ENCODE measurements at places on chromosomes 2 and 18.

DNA sequence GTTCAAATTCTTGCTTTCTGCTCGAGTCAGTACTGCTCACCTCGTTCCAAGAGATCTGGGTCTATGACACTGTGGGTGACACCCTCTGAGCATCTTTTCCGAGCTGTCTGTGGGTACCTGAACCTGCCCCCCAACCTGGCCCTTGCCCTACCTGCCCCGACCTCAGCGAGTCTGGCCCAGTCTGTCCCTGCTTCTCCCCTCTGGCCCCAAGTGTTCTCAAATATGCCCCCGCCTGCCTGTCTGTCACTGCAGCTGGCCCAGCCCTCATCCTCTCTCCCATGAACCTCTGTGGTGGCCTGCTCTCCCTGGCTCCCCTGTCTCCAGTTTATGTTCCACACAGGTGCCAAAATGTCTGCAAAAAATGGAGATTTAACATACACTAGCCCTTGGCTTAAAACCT lies 11.8 kb downstream of the IL1R1 start:
- DNase-seq: no peak

DNA sequence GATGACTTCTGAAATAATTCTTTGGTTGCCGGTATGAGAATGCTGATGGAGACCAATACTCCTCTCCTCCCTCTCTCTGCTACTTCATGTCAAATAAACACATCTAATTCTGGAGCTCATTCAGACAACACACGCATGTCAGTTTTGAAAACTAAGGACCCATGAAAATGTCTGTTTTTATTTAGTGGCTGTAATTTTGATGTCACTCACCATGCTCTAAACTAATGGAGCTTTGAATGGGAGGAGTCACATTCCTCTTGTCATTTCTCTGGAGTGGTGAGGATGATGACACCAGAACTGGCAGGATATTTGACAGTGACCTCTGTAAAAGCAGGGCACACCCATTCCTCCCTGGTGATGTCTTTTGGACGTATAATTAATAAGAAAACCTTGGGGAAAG lies 163.0 kb downstream of the PHLPP1 start:
- DNase-seq: no peak

- DNase-seq: no peak
These were observed 262.7 kb downstream of the HAUS1 start for GRCh38 chr18:46366751-46367376.

DNA sequence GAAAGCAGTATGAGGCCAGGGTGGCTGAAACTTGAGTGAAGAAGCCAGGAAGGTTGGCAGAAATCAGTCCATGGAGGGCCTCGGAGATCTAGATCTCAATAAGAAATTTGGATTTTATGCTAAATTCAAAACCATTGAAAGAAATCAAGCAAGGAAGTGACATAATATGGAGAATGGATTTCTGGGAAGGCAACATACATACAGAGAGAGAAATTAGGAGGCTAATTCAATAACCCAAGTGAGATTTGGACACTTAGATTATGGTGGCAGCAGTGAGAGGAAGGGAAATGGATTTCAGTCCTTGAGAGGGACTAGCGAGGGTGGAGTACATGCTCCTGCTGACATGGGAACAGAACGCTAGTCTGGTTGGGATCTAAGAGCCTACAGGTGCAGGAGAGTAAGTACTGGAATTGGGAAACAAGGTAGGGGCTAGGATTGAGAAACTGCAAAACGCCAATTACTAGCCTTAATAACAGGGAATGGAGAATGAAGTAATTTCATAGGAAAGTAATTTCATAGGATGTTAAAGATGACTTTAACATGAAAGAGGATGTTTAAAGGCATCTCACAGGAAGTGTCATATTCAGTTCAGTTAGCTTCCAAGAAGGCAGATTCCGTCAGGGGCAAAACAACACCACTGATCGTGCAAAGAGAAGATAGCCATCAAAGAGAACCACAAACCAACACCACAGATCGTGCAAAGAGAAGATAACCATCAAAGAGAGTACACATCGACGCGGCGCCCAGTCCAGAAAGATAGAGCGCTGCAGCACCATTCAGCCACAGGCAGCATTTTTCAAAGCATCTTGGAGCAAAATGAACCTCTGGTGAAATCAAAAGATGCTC lies 27.2 kb downstream of the CDKL4 start:
- no peak for DNase-seq

DNA sequence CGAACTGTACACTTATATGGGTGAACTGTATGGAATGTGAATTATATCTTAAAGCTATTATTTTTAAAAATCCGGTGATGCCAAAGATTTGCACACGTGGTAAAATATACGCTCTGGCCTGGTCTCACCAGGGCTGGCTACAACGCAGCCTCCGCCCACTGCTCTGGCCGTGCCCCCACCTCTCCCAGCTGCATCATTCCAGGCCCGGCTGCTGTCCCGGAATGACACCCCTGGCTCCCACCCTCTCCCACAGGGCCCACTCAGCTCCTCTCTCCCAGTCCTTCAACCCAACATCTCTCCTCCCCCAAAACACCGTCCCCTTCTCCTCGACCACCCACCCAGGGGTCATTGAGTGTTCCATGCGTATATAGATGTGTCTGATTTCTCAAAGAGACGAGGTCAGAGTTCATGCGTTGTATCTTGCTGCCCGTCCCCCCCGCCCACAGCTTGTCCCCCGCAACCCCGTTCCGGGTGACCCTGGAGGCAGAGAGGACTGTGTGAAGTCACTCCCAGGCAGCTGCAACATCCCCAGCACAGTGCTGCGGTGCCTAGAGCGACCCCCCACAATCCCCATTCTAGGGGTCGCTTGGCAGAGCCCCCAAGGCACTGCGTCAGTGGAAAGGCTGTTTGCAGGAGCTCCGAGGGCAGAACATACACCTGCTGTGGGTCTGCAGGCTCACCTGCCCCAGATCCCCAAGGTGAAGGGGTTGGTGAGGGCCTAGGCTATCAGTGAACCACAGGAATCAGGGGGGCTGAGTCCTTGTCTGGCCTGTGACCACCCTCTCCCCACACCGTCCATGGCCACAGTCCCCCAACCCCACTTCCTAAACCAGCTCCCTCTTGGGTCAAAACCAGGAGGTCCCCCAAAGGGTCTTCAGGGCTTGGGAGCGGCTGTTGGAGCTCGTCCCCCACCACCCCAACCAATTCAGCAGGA lies 13.3 kb downstream of the DNMT3A start:
- DNase-seq: no peak

GRCh38 chr2:170928036-170928823 lies 823 bp upstream of the GORASP2 start:
- peak; percentile 32 for DNase-seq

DNA sequence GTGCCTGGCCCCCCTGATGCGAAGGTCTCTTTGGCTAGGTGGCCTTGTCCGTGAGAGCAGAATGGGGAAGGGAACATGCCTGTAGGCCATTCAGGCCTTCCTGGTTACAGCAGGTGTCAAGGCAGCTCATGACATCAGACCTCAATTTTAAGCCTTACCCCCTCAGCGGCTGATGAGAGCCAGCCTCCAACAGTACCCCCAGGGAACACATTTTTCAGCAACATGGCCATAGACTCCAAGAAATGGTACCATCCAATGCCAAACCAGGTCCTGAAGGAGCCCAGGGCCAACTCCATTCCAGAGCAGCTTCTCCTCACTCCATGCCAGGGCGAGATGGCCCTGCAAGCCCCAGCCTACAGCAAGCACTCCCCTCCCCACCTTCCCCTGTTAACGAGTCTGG lies 199.2 kb downstream of the SMAD2 start:
- no peak for DNase-seq

GRCh38 chr18:24741321-24741720 lies 280.9 kb downstream of the HRH4 start:
- no peak for DNase-seq

GRCh38 chr18:23462876-23463275 lies 9.8 kb downstream of the RIOK3 start:
- DNase-seq: no peak

- DNase-seq: no peak
These were observed 220.3 kb upstream of the EPAS1 start for GRCh38 chr2:46076875-46077274.

- no peak for DNase-seq
These were observed 232.4 kb downstream of the MTX2 start for GRCh38 chr2:176501617-176502016.

GRCh38 chr18:13300796-13301195 lies 82.2 kb downstream of the LDLRAD4 start:
- DNase-seq: no peak

GRCh38 chr18:42052122-42052708 lies 97.2 kb downstream of the PIK3C3 start:
- DNase-seq: no peak
